ENCODE measurements at places on chromosomes 3 and 15.

DNA sequence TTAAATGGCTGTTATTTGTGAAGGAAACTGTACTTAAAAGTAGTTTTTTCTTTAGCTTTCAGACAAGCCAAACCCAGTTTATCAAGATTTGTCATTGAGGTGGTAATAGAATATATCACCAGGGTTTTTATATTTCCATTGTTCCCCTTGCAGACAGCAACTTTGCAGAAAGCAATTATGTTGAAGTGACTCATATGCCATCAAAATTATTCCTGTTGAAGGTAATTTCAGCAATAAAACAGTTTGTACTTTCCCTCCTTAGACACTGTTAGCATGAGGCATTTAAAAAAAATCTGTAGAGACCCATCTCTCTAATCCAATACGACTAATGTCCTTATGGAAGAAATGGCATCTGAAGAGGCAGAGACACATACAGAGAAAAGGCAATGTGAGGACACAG, 219.0 kb downstream of the NFKBIZ start:
- no peak for DNase-seq

- DNase-seq = no peak
Observed at GRCh38 chr3:62562017-62562416, 188.7 kb upstream of the FEZF2 start.

- no peak for DNase-seq
Observed at GRCh38 chr15:40277471-40277870, 5.4 kb downstream of the ANKRD63 start.

DNA sequence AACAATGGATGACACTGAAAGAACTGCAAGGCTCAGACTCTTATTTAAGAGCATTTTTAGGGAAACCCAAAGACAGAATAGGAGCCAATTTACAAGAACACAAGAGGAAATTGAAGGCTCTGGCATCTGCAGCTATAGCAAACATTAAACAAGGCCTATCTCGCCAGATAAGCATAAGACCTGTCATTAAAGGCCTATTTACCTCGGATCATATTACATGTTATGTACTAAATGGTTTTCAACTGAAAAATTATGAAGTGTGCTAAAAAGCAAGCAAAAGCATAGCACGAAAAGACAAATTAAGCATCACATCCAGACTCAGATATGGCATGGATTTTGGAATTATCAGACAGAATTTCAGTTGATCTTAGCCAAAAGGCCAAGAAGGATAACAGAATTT, 617.1 kb downstream of the SQOR start:
- no peak for DNase-seq

DNA sequence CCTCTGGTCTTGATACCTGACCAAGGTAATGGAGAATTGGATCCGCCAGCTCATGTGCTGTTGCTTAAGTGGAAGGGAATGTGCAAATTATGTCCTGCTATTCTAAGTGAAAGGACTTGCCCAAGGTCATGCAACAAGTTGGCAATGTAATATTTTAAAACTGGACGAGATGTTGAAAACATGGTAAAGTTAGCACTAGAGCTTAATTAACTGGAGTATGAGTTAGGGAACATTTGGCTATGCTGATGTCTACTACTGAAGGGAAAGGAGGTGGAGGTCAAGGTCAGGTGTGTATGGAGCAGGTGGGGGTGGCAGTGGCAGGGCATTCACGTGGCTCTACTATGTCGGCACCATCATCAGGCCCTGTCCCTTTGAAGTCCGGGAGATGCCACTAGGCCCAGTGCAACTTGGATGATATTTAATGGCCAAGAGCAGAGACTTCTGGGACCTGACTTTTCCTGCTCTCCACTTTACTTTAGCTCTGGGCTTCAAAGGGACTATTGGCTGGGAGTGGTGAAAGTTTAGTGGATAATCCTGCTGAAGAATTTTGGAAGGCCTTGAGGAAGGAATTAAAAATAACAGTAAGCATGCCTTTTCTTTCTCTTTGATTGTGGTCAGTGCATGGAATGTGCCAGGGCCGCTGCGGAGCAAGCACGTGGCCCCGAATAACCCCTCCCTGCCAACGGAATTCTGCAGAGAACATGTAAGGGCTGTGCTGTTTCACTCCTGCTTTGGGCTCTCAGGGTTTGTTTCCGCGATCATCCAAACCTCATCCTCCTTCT, 14.9 kb downstream of the SMAD3 start:
- no peak for DNase-seq
